ENCODE measurements at places on chromosomes 5 and 9.

- DNase-seq: no peak
These were observed 3.6 kb downstream of the FBXO38 start for GRCh38 chr5:148387325-148387724.

GRCh38 chr5:150542933-150543445 lies 35.1 kb downstream of the NDST1 start:
- DNase-seq: no peak

GRCh38 chr9:136193127-136193890 lies 11.6 kb downstream of the LHX3 start:
- no peak for DNase-seq

DNA sequence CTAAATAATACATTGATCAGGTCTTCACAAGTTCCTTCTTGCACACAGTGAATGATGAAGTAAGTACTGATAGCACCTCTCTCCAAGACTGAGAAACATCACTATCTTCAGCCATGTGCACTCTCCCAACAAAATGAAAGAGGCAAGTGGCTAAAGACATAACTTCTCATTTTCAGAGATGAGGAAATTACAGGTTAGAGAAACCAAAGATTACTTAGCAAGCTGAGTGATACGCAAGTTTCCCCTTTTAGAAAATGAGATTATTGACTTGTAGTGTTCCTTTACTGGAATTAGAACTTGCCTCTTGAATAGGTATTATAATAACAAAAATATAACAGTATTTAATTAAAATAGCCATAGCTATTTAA lies 21.6 kb downstream of the CEMIP2 start:
- DNase-seq: no peak

- DNase-seq: no peak
These were observed 380 bp downstream of the OR1J1 start for GRCh38 chr9:122477346-122477745.

- no peak for DNase-seq
These were observed 41.1 kb downstream of the DAP start for GRCh38 chr5:10719965-10720364.

- no peak for DNase-seq
These were observed 73.8 kb downstream of the MED27 start for GRCh38 chr9:132005899-132006298.

DNA sequence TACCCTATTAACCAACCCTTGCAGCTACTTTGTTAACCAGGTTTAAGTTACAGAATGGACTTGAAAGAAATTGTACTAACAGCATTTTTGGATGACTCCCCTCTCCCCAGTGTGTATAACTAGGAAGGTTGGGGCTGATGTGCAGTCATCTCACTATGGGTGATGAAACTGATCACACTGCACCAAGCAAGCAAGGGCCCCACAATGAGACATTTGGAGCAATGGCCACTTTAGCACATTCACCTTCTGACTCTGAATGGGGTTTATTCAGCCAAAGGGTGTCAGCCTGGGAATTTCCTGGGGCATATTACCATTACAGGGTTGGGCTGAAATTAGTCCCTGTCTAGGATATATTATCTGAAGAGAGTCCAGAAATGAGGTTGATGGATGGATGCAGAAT lies 18.7 kb upstream of the CYFIP2 start:
- DNase-seq: no peak

GRCh38 chr5:171574376-171574775 lies 154.9 kb downstream of the FGF18 start:
- DNase-seq: no peak

GRCh38 chr5:14090755-14091154 lies 52.4 kb upstream of the TRIO start:
- no peak for DNase-seq

- no peak for DNase-seq
These were observed 687.0 kb upstream of the FTMT start for GRCh38 chr5:121164632-121165031.

- DNase-seq: no peak
These were observed 44.8 kb downstream of the PLCXD3 start for GRCh38 chr5:41465493-41466171.

GRCh38 chr5:146337264-146337904 lies 1.3 kb upstream of the POU4F3 start:
- no peak for DNase-seq

GRCh38 chr5:170632266-170632984 lies 128.6 kb downstream of the KCNIP1 start:
- no peak for DNase-seq

DNA sequence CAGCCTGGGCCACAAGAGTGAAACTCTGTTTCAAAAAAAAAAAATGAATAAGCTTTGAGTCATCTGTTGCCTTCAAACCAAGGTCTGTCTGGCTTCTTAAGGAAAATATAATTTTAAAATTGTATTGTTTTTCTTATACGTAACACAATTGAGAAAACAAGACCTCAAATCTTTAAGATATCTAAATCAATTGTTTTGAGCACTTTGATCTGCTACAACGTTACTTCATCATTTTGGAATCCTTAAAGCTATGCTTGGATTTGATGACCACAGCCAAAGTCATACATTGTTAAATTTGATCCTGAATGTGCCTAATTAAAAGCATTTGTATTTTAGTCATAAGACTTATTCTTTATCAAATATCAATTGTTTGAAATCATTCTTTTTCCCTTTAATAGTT lies 37.7 kb upstream of the VCAN start:
- no peak for DNase-seq

GRCh38 chr9:114913656-114914055 lies 16.7 kb downstream of the TNFSF8 start:
- no peak for DNase-seq

DNA sequence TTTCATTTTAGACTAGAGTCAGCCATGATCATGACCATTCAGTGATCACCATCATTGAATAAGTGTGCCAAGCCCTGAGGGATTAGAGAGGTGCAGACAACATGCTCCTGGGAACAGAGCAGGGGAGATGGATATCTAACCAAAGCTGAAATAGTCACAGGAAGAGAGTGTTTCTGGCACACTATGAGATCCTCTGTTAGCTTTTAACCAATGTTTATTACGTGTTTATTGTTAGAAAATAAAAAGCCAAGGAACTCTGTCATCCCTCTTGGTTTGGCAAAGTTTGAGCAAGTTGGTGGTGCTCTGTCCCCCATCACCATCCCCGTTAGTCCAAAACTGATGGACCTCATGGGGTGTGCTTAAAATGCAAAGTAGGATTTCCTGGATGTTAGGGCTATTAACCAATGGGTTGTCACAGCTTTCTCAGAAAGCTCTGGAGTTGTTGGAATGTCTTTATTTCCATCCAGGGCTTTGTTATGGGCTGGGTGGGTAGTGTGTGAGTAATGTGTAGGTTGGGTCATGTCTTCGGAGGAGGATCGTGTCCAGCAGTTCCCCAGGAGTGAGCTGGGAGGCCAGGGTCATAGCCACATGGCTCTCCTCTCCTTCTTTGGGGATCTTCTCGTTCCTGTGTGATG lies 34.9 kb downstream of the SLC28A3 start:
- no peak for DNase-seq

DNA sequence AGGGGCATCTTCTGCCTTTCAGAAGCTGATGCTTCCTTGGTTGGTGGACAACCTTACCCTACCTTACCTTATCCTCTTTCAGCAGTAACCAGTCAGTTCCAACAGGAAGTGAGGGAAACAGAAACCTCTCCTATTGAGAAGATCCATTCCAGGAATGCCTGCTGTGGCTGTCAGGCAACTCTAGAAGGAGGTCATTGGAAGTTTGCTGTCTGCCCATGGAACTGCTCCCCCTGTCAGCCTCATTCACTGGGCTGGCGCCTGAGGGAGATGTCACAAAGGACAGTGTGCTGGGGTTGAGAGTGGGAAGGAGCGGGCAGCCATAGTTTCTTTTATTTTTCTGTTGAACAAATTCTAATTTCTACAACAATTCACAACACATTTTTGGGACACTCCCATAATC lies 54.7 kb downstream of the IRX1 start:
- no peak for DNase-seq

GRCh38 chr5:99449786-99450185 lies 521.0 kb upstream of the CHD1 start:
- no peak for DNase-seq

DNA sequence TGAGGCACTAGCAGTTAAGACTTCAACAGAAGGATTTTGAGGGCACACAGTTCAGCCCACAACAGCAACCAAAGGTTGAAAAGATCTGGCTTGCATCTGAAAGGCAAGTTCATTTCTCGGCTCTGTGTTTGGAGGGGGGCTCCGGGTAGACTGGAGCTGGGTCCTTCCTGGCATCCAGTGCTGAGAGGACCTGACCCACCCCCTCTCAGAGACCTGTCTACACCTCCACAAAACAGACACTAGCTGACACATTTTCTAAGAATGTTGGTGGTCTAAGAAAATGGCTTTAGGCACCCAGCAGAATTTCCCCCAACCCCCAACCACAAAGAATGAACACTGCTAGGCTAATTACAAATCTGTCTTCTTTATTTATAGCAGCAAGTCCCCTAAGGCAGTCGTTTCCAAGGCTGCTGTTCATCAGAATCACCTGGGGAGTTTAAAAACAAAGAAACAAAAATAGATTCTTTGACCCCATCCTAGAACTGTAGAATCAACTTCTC lies 6.2 kb upstream of the PTCH1 start:
- no peak for DNase-seq
